GM20000 (cell line): ENCODE measurements at places on chromosomes 6 and 20.

DNA sequence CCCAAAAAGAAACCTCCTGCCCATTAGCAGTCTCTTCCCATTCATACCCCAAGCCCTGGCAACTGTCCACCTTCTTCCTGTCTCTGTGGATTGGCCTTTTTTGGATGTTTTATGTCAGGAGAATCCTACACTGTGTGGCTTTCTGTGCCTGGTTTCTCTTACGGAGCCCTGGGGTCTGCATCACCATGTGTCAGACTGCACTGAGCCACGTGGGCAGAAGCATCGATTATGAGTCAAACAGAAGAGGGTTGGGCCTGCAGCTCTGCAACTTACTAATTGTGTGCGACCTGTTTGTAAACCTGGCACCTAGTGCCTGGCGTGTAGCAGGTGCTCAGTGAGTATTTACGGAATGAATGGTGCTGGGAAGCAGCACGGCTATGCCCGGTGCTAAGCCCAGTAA, 62.6 kb downstream of the IGF2R start:
- DNase-seq: no peak

DNA sequence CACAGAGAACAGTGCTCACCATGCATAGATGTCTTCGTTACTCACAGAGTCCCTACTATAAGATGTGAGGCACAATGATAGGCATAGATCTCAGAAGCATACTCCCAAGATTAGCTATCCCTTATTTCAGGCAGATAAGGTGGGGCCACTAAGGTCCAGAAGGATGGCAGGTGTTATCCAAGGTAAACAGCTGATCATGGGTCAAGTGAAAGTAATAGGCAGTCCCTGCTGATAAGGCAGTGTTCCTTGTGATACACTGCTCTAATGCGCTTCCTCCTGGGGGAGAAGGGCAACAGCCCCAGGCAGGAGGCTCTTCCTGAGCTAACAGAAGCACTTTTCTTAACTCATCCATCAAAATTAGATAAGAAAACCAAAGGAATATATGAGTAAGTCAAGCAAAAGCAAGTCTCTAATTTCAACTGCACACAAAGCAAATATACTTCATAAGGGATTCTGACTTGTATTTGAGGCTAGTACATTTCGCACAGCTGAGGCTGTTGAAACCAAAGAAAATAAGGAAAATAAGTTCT, 42.2 kb downstream of the METTL24 start:
- DNase-seq: no peak

DNA sequence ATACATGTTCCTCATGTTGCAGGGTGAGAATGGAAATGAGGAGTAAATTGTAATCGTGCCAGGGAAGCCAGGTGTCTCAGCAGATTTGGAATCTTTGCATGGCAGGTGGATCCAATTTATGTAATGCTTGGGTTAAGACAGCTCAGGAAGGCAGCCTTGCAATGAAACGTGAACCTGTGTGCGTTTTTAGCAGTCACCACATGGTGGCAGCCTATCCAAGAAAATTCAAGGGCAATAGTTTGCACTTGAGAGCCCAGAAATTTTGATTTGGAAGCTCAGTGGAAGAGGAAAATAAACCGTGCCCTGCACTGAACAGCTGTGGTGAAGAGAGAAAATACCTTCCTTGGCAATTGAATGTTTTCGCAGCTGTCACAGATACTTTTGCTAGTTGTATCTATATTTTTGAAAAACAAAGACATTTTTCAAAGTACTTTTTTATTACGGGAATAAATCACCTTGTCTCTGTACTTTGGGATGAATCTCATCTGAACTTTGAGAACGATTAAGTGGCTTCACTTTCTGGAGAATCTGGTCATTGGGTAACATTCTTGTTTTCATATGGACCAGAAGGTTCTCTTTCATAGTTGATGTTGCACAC, 26.5 kb downstream of the MTHFD1L start:
- DNase-seq: peak; percentile 27

DNA sequence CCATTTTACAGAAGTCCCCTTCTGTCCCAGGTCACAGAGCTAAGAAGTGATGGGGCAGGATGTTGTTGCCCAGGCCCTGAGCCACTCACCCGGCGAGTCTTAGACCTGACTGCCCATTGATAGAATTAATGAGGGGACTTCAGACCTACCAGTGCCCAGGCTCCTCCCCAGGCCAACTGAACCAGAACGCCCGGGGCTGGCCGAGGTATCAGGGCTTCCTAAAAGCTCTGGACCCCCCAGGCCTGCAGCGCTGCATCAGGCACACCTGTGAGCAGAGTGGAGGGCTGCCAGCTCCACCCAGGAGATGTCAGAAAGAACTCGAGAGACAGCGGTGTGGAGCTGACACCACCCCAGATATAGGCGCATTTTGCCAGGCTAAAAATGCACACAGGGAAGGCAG, 3.5 kb downstream of the GPR31 start:
- DNase-seq: no peak

DNA sequence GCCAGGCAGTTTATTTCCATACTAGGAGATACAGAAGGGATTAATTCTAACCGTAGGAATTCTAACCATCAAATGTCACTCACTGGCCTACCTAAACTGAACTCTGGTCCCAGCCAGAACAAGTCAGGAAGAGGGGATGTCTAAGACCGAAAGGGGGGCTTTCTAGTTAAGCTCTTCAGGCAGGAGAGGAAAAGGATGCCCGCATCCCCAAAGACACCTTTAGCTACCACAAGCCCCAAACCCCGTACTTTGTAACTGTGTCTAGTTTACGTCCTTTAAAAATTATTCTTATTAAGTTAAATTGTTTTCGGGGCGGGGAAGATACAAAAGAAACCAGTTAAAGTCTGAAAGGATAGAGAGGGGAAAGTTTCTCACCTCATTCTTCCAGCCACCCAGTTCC, 1.2 kb upstream of the ZNF76 start:
- no peak for DNase-seq

DNA sequence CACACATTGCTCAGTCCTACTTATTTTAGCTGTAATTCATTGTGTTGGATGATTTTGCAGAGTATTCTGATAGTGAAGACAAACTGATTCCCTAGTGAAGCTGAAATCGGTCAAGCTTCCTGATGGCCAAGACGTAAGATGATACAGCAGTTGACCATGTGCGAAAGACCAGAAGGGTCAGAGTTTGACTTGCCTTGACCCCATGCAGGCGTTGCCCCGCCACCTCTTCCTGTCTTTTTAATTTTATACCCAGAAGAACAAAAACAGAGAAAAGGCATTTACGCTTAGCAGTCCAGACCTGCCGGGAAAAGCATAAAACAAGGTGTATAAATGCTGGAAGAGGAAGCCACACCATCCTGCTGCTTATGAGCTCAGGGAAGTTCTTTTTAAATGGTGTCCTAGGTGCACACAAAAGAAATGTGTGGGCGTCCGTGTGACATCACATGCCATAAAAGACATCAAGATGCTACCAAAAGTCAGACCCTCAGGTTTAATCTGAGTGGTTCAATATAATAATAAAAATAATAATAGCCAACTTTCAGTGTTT, 32.2 kb downstream of the TSHZ2 start:
- DNase-seq: no peak
